ENCODE measurements at places on chromosomes 5 and 9.

DNA sequence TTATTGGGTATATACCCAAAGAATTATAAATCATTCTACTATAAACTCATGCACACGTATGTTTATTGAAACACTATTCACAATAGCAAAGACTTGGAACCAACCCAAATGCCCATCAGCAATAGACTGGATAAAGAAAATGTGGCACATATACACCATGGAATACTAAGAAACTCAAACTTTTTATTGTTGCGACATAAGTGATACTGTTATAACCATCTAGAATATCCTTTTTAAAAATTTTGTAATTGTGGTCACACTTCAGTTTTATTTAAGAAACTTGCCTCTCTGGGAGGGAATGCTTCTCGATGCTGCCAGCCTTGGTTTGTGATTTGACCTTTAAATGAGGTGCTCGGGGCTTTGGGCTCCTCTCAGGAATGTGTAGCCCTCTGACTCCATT is 200.9 kb upstream of the OTULINL start:
- no peak for DNase-seq

GRCh38 chr5:84425365-84425881 is 40.7 kb upstream of the EDIL3 start:
- no peak for DNase-seq

- no peak for DNase-seq
Measured at GRCh38 chr9:34254141-34254913, 74.7 kb downstream of the KIF24 start.

DNA sequence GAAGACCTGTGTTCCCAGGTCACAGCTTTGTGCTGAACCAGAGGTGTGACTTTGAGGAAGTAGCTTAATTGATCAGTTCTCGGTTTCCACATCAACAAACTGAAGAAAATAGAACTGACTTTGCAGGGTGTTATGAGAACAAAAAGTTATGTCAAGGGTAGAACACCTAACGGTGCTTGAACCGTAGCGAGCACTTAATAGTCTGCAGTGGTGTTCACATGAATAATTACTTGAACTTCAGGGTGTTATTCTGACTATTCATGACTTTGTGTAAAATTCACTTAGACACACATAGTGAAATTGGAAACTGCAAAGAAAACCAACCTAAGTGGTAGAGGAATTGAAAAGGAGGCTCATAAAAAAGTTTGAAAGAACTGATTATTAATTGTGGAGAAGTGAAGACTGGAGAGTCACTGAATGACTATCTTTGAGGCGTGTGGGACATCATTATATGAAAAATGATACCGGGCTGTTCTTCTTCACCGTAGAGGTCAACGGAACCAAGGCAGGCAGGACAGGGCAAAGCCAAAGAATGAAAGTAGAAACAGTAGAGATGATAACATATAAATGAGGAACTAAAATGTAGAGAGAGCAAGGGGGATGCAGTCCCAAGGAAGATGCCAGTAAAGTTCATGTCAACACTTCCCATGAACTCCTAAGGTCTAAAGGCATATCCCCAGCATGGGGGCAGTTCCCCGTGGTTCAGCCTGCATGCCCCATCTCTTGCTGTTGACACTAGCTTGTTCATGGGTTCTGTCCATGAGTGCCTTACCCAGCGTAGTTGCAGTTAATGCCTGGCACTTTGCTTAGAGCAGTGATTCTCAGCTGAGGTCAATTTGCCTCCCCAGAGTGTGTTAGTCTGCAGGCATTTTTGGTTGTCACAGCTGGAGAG is 118.7 kb downstream of the ZNF462 start:
- DNase-seq, result no peak

DNA sequence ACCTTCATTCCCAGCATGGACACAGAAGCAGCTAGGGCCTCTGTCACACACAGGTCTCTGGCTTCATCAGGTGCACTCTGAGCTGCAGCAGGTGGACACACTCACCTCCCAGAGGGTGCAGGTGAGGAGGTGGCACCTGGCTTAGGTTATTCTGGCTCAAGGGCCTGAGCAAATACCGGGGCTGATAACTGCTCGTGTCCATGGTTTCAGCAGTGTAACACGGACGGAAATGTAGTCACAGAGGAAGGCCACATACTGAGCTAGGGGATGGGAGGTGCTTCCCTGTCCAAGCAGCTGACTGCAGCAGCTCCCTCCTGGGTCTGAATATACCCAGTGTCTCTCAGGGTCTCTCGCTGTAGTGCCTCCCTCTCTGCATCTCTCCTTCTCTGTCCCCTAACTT is 5.7 kb downstream of the PHF2 start:
- DNase-seq, result peak; percentile 89

DNA sequence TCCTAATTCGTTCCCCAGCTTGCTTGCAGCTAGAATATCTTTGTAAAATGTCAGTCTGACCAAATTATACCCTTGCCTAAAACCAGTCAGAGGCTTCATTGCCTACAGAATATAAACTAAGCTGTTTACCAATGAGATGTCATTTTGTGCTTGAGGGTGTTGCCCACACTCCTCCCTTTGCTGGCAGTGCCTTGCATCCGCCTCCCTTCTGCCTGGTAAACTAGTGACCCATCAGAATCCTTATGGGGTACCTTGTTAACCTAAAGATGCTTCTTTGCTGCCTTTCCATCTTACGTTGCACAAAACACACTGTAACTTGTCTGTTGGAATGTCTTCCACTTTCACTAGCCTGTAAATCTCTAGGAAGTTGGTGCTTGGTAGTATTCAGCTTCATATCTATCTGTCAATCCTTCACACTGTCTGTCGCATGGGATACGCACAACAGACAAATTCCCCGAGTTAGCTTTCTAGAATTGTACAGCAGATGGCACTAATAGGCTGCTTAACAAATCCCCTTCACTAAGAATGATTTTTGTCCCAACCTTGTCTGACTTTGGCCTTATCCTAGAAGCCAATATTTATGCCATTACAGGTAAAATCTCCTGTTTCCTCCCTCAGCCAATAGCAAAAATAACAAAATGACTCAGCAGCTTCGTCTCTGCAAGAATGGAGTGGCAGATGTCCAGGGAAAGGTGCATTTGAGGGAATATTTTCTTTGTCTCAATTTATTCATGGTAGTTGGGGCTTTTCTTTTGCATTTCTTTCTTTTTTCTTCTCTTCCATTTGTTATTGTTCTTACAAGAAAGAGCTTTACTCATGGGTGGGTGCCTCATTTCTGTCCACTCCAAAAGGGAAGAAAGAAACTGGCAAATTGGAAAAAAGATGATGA is 3.0 kb downstream of the NUDT2 start:
- peak; percentile 25 for DNase-seq

GRCh38 chr5:18699681-18700080 is 1065.4 kb downstream of the TAF11L14 start:
- DNase-seq, result no peak

- DNase-seq, result no peak
Measured at GRCh38 chr9:75588808-75589207, 301.7 kb upstream of the PCSK5 start.

- DNase-seq, result no peak
Measured at GRCh38 chr5:144778561-144778960, 607.9 kb downstream of the KCTD16 start.

- no peak for DNase-seq
Measured at GRCh38 chr5:149071756-149072155, 8.9 kb upstream of the SH3TC2 start.

DNA sequence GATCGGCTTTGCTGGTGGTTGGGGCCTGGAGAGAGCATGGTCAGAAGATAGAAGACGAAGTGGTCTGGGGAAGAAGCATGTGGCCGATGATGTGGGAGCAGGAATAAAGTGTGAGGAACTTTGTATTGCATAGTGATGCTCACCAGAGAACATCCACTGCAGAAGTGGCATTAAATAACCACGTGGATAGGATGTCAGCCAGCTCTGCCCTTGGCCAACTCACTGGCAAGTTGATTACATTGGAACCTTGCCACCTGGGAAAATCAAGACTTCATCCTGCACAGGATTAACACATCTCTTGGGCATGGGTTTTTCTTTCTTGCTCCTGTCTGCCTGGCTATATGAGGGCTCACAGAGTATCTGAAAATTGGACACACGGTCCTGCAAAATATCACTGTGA is 217.4 kb downstream of the DMRT2 start:
- DNase-seq, result peak; percentile 30

DNA sequence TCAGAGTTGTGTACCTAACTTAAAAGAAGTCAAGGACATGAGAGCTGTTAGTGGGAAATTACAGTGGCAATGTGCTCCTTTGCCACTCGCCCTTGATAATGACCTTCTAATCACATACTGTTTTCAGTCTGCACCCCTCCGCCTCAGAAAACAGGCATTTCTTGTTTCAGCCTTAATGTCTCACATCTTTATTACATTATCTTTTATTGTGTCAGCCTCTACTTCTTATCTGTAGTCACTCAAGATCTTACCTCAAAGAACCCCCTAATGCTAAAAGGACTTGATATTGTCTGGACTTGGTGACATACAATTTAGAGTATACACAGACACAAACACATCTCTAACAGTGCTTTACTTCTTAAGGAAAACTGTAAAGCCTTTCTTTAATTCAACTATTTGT is 97.9 kb downstream of the PLCXD3 start:
- no peak for DNase-seq

DNA sequence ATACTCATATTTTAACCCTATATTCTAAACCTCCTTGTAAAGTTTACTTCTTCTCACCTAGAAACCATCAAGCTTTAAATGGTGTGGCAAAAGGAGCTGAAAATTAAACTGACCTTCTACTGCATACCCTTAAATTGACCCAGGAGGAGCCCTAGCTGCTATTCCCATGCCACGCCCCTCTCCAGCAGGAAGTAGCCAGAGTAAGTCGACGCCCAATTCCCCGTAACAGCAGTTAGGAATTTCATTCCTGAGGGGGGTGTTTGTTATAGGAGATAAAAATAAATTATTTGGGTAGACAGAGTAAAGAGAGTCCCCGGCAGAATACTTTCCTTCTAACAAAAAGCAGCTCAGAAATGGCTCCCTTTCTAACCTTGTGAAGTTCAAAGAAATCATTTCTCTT is 111.8 kb upstream of the FAM174A start:
- no peak for DNase-seq
